ENCODE measurements at places on chromosomes 1 and 21.

DNA sequence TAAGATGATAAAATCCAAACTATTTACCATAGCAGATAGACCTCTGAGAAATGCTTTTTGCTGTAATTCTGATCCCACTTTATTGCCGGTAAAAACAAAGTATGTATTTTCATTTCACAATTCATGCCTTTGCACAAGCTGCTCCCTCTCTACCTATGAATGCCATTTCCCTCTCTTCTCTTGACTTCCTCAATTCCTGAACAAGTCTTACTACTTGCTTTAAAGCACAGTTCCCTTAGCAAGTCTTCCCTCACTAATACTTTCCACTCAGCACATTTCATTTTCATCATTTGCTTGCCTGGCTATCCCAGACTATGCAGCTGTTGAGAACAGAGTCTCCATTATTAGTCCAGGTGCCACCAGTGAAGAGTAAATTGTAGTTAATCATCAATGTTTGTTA is 13.8 kb downstream of the GPATCH2 start:
- DNase-seq: no peak

GRCh38 chr1:92538048-92538412 is 51.3 kb upstream of the GFI1 start:
- no peak for DNase-seq

DNA sequence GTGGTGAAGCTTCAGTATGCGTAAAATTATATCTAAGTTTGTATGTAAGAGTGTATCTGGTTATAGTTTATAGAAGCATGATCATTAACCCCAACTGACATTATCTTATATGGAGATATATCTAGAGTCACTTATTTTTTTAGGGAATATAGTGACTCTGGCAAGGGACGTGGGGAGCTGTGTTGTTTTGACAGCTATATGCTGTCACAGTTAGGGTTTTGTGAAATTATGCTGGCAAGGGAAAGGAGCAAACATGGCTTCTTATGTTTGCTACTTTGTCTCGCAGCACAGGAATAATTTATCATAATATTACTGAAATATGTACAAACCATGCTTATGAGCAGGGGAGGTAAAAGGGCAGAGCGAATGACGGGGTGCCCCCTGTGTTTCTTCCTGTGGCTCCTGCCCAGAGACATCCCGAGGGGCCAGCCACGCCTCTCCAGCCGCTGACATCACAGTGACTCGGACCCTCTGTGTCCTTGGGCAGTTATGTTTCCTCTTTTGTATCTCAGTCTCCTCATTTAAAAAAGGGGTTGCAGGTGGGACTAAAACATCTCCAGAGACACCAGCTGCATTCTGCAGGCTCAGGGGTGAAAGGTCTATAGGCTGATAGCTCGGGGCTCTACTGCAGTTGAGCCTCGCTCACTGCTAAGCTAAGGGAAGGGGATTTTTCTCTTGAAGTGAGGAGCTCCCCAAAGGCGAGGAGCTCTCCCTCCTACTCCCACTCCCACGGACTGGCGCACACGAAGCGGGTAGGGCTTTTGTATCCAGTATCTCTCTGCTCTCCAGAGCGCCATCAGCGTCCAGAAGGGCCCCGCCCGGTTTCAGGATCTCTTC is 14.9 kb downstream of the A3GALT2 start:
- DNase-seq: no peak

DNA sequence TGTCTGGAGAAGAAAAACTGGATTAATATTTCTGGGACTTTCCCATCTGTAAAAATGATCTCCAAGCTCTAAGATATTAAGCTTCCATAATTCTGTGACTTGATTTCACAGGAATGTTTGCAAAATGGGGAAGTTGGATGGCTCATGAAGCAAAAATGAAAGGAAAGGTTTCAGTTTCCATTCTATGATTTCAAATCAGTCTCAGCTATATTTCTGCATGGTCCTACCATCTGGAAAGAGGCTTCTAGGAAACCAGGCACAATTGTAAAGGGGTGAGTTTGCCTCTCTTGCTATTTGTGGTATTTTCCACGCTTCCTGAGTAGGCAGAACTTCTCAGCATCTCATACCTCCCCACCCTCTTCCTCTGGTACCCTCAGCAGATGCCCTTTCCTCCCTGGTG is 22.4 kb upstream of the ACTN2 start:
- no peak for DNase-seq

GRCh38 chr21:38878379-38879179 is 72.8 kb downstream of the ETS2 start:
- no peak for DNase-seq

- no peak for DNase-seq
Observed at GRCh38 chr1:7234471-7234755, 449.2 kb downstream of the CAMTA1 start.

DNA sequence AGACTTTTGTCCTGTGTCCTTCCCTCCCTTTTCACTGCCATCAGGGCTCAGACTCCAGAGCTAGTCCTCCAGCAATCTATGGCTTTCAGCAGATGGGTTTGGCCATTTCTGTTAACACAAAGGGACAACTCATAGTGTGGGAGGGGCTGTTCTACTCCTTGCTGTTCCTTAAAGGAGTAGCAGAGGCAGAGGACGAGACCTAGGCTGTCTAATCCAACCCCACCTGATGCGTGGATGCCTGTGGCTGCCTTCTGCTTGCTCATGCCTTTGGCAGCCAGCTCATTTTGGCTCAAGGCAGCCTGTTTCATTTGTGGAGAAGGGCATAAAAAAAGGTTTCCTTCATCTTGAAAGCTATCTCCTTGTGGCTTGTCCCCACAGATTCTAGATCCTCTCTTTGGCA is 27.0 kb downstream of the MFSD2A start:
- no peak for DNase-seq

DNA sequence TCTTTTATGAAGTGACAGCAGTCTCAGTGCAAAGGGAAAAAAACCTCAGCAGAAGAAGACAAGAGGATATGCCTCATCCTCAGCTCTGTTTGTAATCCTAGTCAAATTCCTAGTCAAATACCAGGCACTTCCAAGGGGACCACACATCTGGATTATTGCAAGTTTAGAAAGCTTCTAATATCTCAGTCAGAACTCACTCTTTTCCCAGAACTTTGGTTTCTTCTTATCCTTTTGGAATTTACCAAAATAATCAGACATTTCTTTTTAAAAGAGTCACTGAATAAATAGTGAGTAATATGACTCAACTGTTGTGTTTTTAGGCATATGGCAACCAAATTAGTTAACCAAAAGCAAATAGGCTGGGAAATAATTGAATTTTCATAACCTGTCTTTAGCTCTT is 47.8 kb downstream of the PRRX1 start:
- DNase-seq: no peak

- DNase-seq: peak; percentile 96
Observed at GRCh38 chr21:25039461-25040380, 567.6 kb downstream of the MRPL39 start.

DNA sequence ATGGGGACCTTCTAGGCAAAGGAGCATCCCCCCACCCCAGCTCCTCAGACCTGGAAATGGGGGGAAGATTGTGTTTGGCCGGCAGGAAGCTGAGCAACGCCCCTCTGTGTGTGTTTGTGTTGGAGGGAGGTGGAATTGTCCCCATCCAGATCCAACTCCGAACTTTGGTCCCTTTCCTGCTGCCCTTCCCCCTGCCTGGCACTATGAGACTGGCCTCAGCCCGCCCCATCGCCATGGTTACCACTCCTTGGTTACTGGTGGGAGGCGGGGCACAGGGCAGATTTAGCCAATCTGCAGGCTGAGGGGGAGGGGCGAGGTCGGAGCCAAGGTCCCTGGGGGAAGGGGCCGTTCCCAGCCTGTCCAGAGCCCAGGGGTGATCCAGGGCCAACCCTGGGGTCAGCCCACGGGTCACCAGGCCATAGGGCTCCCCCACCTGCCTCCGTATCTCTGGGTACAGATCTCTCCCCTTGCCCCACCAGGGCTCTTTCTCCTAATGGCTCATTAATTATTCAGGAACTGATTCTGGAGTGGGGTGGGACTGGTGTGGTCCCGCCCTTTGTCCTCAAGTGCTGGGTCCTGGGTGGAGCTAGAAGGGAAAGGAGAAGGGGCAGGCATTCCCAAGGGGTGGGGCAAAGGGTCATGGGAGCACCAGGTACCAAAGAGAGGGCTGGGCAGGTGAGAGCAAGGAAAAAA is 15.2 kb downstream of the PTPRF start:
- peak; percentile 86 for DNase-seq

GRCh38 chr1:186207391-186208085 is 167.5 kb downstream of the TPR start:
- DNase-seq: no peak

DNA sequence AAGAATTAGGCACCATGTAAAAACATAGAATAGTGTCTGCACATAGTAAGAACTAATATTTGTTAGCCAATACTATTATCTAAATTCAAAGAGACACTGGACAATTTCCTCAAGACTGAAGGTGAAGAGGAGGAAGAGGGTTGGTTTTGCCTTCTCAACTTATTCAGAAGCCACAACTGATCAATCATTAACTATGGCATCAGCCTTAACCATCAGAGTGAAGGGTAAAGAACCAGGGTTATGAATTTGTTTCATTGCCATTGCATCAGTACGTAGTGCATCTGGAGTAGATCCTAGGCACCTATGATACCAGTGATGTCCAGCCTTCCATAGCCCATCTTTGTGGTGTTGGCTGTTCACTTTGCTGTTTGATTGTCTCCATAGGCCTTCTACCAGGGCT is 421.7 kb upstream of the DEPDC1 start:
- DNase-seq: no peak

DNA sequence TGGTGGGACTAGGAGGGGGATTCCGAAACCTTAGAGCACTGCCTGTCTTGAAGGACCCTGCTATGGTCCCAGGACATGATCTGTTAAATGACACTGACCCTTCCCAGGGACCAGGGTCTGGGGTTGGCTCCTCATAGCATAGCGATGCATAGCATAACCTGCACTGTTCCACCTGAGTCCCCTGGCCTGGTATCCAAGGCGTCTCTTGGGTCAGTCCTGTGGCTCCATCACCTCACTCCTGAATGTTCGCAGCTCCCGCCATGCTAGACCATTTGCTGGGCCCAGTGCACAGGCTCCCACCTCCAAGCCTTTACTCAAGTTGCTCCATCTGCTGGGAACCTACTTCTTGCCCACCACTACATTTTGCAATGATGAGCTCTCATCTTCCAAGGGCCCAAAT is 39.0 kb upstream of the MAGOH start:
- DNase-seq: no peak

DNA sequence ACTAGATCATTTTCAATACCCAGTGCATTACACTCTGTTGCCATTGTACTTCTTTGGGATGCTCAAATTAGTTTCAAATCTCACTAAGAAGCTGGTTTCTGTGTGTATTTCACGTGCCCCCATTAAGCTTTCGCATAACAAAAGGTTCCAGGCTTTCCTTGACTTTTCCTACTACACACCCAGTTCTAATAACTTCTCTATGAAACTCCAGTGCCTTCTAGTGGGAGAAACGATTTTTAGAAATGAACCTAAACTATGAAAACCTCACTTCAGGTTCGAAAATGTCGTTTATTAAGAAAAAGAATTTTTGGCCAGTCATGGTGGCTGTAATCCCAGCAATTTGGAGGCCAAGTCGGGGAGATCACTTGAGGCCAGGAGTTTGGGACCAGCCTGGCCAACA is 2.8 kb downstream of the CFHR4 start:
- no peak for DNase-seq

DNA sequence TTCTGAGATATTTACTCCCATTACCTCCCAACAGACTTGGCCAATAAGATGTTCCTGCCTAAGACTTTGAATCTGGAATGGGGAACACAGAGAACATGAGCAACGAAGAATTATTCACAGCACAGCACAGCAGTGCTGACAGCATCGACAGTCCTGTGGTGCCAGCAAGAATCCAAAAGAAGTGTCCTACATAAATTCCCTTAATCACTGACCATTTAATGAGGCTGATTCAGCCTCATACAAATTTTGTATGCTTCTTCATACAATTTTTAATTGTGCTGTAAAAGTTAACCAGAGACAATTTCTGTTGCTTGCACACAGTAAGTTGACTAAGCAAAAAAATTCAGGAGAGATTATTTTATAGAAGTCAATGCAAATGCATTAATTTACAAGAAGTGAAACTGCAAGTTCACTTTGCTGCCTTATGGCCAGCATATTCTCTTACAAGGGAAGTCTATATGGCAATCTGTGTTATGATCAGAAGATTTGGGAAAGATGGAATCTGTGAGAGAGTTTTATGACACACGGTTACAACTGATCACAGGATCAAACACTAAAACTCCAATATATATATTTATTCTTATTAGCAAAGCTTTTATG is 855.9 kb downstream of the LTN1 start:
- no peak for DNase-seq

DNA sequence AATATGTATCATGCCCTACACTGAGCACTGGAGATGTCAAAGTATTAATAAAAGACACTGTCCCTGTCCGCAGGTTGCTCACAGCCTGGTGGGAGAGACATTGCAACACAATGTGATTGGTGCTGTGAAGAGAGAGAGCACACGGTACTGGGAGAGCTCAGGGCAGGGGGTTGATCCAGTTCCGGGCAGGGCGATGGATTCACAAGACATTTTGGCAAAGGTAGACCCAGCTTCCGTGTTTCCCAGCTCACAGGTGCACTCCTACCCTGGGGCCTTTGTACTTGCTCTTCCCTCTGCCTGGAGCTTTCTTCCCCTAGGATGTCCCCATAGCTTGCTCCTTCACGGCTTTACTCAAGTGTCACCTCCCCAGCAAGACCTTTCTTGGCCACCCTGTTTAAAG is 1.4 kb downstream of the PLA2G5 start:
- no peak for DNase-seq

GRCh38 chr1:195495720-195496635 is 1112.3 kb downstream of the KCNT2 start:
- no peak for DNase-seq

- no peak for DNase-seq
Observed at GRCh38 chr1:18145851-18146618, 38.4 kb downstream of the IGSF21 start.

DNA sequence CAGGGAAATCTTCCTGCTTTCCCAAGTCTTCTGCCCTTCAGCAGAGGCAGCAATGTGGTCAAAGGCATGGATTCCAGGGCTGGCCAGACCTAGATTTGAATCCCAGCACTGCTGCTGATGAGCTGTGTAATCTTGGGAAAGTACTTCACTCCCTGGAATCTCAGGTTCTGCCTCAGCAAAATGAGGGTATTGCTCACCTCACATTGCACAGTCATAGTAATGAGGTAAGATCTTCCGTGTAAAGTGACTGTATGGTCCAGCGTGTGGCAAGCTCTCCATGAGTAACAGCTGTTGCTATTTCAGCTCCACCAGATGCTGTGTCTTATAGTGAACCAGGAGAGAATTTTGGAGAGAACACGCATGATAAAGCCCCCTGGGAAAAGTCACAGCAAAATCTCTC is 56.1 kb upstream of the F3 start:
- DNase-seq: no peak

DNA sequence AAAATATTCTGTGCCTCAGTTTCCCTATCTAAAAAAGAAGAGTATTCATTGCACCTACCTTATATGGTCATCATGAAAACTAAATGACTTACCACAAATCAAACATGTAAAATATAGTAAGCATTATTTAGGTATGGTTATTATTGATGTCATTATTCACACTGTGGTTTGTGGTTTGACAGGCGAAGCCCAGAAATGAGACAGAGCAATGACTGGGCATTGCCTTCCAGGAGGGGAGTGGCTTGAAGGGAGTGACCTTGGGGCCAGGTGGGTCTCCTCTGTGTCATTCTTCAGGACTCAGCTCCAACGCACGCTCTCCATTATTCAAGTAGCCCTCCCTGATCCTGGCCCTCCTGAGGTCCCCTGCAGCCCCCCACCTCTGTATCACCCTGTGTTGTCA is 133.7 kb downstream of the DMRTA2 start:
- no peak for DNase-seq

GRCh38 chr1:57017717-57018116 is 51.9 kb upstream of the C8B start:
- no peak for DNase-seq

GRCh38 chr1:7463526-7463925 is 307.6 kb upstream of the VAMP3 start:
- DNase-seq: no peak

- DNase-seq: no peak
Observed at GRCh38 chr1:109626682-109627408, 7.2 kb downstream of the AMPD2 start.
